ENCODE measurements at places on chromosomes 6 and 20.

- DNase-seq: no peak
Observed at GRCh38 chr20:9363673-9364072, 150.7 kb upstream of the LAMP5 start.

- no peak for DNase-seq
Observed at GRCh38 chr6:166454692-166455515, 72.2 kb upstream of the MPC1 start.

DNA sequence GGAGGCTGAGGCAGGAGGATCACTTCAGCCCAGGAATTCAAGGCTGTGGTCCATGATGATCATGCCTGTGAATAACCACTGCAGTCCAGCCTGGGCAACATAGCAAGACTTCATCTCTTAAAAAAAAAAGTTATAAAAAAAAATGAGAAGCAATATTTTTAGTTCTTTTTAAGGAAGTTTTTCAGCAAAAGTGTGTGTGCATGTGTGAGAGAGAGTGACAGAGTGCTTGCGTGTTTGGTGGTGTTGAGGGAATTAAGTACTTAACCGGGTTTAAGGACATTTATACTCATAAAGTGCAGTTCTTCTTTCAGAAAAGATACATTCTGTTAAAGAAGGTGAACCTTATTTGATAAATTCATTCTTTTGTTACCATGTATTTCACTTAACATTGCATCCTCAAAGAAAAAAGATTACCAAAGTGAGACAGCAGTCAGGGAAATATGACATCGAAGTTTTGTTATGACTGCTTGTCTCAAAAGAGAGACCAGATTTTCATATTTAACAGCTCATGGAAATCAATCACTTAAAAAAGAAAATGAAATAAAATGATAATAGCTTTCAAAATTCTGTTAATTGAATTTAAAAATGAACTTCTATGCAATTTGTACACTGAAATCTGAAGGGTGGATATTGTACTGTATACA lies 254.7 kb downstream of the ARHGAP18 start:
- no peak for DNase-seq

- no peak for DNase-seq
Observed at GRCh38 chr20:51634877-51635276, 92.4 kb upstream of the NFATC2 start.
